ENCODE measurements at places on chromosomes 3 and 15. TPM values are rescaled to one million over a fixed set of nuclear protein-coding genes. Genes with fewer than 3 reads are reported as not detected.

The SKOR1 gene
- 0.09 TPM for total RNA-seq

The MCCC1 gene
- 34.9 TPM for total RNA-seq

The LRRC3B gene
- 8.2 TPM for total RNA-seq

The KIF7 gene
- 15.7 TPM for total RNA-seq

DNA sequence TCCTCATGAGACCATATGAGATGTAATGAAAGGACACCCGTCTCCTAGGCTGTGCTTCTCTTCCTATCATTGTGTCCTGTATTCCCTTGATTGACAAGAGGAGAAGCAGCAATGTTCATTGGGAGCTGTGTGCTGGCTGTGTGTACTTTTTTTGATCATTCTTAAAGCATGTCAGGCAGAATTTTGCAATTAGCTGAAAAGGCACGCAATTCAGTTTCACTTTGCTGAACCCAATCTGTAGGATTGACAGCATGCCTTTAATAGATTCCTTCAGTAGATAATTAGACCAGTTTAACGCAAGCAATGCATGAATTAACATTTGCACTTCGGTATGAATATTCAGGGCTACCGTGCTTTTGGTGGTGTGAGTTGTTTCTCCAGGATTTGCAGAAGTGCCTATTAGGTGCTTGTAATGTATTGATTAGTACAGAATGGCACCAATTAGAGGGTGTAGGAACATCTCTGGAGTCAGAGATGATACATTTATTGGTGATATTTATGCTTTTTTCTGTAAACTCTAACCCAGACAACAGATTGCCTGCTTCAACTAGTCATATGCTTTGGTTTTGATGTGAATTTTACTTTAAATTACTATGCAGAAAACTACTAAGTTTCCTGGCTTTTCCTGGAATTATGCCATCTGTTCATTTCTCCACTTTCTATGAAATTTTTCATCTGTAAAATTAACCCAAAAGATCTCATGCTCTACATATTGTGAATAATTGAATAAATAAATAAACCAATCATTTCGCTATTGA is 114.3 kb downstream of the NSUN3 start:
- H3K4me3 ChIP-seq: no peak overlapping the region
- H3K4me1 ChIP-seq: peaks cover 7% of the 10 kb centered on the region
- H3K27ac ChIP-seq: no peak overlapping the region
- no peak for DNase-seq

- no peak overlapping the region for H3K27ac ChIP-seq
- H3K4me3 ChIP-seq: no peak overlapping the region
- H3K4me1 ChIP-seq: peaks cover 16% of the 10 kb centered on the region
- no peak for DNase-seq
- H3K36me3 ChIP-seq: no peaks in the 10 kb centered on the region
Observed at GRCh38 chr3:72964633-72965032, 32.0 kb upstream of the PPP4R2 start.

- no peaks in the 10 kb centered on the region for H3K36me3 ChIP-seq
- no peak overlapping the region for H3K27ac ChIP-seq
- H3K4me3 ChIP-seq: no peak overlapping the region
- no peaks in the 10 kb centered on the region for H3K27me3 ChIP-seq
- H3K4me1 ChIP-seq: no peaks in the 10 kb centered on the region
Observed at GRCh38 chr15:48374472-48374871, 43.2 kb downstream of the DUT start.

- H3K27ac ChIP-seq: no peak overlapping the region
- H3K36me3 ChIP-seq: no peaks in the 10 kb centered on the region
Observed at GRCh38 chr3:194494951-194495374, 8.2 kb upstream of the ATP13A3 start.

- no peaks in the 10 kb centered on the region for H3K4me1 ChIP-seq
- no peaks in the 10 kb centered on the region for H3K27me3 ChIP-seq
- no peaks in the 10 kb centered on the region for H3K36me3 ChIP-seq
Observed at GRCh38 chr3:163863146-163863545, 1215.2 kb downstream of the SI start.

DNA sequence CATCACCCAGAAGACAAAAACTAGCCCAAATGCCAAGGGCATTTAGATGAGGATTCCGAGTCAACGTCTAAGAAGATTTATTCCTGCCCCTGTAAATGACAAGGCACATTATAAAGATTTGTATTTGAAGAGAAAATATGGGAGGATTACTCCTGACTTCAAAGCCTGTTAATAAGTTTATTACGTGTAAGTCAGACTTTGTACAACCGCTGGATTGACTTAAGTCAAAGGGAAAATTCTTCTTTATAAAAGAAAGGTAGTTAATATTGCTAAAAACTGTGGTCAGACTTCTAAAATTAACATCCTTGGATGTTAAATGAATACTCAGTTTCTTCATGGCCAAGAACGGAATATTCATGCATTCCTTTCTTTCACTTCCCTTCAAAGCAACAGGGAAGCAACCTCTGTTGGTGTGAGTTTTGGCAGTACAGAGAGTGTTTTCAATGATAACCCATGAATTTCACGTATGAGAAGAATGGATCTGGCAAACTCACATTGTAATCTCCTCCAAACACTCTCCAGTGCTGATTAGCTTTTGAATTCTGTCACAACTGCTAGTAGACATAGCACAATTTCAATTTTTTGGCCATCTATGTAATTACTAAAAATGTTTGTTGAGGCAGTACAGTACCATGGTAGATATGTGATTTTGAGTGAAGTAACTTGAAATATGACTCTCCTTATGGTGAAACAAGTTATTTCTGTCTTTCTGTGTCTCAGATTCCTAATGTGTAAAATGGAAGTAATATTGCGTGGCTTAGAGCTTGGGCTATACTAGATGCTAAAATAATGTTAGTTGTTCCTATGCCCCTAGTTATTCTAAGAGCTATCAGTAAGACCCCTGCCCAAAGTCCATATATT is 62.0 kb downstream of the PLD1 start:
- no peaks in the 10 kb centered on the region for H3K4me1 ChIP-seq
- H3K27me3 ChIP-seq: no peaks in the 10 kb centered on the region
- no peak for DNase-seq
- no peak overlapping the region for H3K27ac ChIP-seq

DNA sequence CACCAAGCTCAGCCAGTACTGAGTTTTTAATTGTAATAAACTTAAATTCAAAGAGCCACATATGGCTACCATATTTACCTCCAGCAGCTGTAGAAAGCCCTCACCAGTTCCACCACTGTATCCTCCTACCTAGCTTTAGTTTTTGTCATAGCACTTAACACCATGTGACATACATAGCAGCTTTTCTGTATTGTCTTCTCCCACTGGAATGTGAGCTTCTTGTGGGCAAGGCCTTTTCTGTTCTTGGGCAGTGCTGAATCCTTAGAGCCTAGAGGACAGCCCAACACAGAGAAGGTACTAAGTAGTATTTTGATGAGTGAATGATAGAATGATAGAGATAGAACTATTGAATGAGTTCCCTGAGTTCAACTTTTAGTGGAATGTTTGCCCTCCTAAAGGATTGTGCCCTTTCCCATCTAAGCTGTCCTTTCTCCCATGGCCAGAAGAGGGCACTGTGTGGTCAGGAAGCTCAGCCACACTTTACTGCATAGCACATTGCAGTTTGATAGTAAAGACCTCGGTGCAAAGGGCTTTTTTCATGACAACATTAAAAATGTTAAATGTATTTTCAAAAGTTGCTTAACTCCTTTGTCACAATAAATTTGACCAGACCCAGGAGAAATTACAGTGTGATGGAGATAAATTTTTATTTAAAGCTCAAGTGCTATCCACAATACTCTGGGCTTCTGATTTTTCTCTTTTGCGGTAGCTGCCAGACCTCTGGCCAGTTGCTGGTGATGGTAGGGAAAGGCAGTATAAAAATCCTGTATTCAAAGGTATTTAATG is 115.8 kb downstream of the GHSR start:
- H3K36me3 ChIP-seq: no peaks in the 10 kb centered on the region
- DNase-seq: peak; percentile 60
- no peaks in the 10 kb centered on the region for H3K27me3 ChIP-seq
- no peak overlapping the region for H3K4me3 ChIP-seq
- no peak overlapping the region for H3K27ac ChIP-seq

DNA sequence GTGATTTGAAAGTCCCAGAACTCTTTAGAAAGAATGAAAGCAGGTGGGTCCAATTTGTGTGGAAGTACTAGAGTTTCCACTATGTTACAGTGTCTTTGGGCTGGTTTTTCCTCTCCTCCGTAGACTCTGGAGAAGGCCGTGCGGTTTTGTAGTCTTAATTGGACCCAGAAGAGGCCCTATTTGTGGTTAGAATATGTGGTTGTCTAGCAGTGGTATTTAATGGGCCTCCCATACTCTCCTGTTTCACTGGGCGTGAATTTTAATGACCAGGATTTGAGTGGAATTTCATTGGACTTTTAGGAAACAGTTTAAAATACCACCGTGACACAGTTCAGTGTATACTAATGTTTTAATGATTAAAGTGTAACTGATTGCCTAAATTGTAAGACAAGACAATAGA is 182.3 kb downstream of the BBX start:
- H3K4me1 ChIP-seq: peaks cover 20% of the 10 kb centered on the region
- H3K27me3 ChIP-seq: no peaks in the 10 kb centered on the region
- DNase-seq: no peak

DNA sequence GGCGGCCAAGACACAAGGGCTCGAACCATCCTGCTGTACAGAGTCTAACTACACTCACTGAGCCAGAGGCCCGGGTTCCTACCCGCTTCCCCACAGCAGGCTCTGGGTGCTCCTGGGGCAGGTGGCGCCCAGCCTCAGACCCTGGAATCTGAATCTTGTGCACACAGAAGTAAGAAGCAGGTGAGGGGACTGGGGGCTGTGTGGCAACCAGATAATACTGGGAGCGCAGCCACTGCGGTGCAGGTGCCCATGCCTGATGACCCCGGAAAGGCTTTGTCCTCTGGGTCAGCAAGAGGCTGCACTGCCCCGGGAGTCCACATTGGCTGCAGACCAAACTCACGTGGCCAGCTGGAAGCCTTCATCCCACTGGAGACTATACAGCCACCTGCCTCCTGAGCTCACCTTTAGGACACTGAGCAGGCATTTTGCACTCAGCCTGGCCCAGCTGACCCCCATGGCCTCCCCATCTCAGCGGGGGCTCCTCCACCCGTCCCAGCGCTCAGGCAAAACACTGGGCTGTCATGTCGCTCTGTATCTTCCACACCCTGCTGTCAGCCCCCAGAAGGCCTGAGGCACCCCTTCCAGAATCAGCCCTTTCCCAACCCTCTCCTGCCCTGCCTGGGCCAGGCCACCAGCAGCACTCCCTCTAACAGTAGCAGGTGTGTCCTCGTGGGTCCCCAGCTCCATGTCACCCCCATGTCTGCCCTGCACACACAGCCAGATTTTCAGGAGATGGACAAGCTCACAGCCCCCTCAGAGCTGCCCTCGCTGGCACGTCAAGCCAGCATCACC is 101.0 kb upstream of the IQSEC1 start:
- H3K4me1 ChIP-seq: no peaks in the 10 kb centered on the region
- DNase-seq: no peak
- no peak overlapping the region for H3K4me3 ChIP-seq
- no peaks in the 10 kb centered on the region for H3K27me3 ChIP-seq
- H3K27ac ChIP-seq: no peak overlapping the region

DNA sequence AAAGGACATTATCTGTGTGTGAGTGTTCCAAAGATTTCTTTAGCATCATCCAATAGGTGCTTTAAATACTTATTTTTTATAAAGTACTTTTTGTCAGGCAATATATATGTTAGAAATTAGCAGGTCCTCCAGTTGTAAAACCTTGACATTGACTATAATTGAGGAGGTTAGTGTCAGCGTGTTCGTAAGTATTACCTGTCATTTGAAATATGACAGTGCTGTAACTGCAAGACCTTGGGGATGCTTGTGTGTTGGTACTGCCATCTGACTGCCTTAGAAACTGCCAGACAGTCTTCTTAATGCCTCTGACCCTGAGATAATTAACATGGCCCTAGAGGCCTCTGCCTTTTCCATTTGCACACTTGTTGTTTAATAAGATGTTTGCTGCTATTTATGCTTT is 170.7 kb downstream of the NAALADL2 start:
- no peak for DNase-seq
- H3K27ac ChIP-seq: no peak overlapping the region
- no peak overlapping the region for H3K4me3 ChIP-seq
- H3K36me3 ChIP-seq: no peaks in the 10 kb centered on the region
- no peaks in the 10 kb centered on the region for H3K27me3 ChIP-seq
- no peaks in the 10 kb centered on the region for H3K4me1 ChIP-seq

DNA sequence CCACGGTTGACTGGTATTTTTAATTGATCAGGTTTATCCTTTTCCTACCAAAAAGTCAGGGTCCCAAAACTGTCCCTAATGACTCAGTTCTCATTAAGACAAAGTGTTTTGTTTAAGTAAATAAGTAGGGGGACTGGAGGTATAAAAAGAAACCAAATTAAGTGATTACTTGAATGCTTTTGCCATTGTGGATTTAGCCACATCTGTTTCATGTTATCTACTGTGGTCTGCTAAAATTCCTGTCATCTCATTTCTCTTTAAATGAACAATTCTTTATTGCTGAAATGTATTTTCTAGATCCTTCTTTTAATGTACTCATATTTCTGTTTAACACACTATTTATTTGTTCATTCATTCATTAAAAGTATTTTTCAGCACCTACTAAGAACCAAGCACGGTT is 625.9 kb upstream of the ADAMTS9 start:
- no peaks in the 10 kb centered on the region for H3K27me3 ChIP-seq
- no peak overlapping the region for H3K27ac ChIP-seq
- H3K4me1 ChIP-seq: peaks cover 13% of the 10 kb centered on the region
- H3K36me3 ChIP-seq: no peaks in the 10 kb centered on the region
- no peak overlapping the region for H3K4me3 ChIP-seq
- DNase-seq: no peak

DNA sequence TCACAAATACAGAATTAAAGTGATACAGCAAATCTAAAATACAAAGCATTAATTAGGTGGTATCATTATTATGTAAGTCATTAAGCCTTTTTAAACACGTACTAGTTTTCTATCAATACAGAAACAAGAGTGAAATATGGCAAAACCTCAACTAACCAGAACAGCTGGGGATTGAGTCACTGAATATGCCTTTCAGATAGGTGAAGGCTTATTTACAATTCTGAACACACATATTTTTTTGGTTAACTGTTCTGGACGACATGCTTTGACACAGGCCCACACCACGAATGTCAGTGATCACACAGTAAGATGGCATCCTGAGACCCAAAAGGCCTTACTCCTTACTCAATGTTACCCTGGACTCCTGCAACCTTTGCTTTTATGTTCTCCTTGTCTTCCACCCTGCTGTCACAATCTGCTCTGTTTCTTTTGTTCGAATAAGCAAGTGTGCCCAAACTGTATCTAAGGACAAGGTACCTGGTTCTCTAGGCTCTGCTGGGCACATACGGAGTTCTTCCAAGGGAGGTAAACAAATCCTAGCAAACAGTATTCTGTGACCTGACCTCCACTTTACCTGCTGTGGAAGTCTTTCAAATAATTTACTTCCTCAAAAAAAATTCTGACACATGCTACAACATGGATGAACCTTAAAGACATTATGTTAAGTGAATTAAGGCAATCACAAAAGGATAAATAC is 7.0 kb downstream of the SFMBT1 start:
- no peak overlapping the region for H3K4me3 ChIP-seq
- peaks cover 15% of the 10 kb centered on the region for H3K27me3 ChIP-seq
- H3K4me1 ChIP-seq: no peaks in the 10 kb centered on the region
- no peak for DNase-seq
- no peak overlapping the region for H3K27ac ChIP-seq
- no peaks in the 10 kb centered on the region for H3K36me3 ChIP-seq

Measured in neural progenitor cell (in vitro differentiated cells).